ENCODE measurements at places on chromosomes 2 and 18.

- DNase-seq = no peak
These were observed 64.7 kb downstream of the GYPC start for GRCh38 chr2:126720638-126721037.

DNA sequence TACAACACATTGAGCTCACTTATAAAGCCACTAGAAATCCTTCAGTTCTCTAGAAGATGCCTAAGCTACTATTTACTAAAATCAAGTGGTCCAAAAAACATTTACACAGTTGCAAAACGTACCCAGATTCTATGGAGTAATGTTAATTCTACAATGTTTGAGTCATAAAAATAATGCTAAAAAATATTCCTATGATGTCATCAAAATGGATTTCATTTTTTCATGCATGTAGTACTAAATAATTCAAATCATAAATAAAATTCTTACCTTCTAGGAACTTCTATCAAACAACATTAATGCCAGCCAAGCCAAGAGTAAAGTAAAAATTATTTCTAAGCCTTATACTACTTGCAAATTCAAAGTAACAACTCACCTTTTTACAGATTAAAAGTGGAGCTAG lies 168.9 kb upstream of the EPC2 start:
- no peak for DNase-seq

GRCh38 chr2:165010556-165010955 lies 55.2 kb upstream of the SLC38A11 start:
- no peak for DNase-seq

- no peak for DNase-seq
These were observed 182.3 kb upstream of the ST6GAL2 start for GRCh38 chr2:107068069-107068916.

- DNase-seq = no peak
These were observed 5.2 kb upstream of the TRAF3IP1 start for GRCh38 chr2:238315031-238315595.

- DNase-seq = no peak
These were observed 47.0 kb upstream of the SEMA4C start for GRCh38 chr2:96916646-96917543.

DNA sequence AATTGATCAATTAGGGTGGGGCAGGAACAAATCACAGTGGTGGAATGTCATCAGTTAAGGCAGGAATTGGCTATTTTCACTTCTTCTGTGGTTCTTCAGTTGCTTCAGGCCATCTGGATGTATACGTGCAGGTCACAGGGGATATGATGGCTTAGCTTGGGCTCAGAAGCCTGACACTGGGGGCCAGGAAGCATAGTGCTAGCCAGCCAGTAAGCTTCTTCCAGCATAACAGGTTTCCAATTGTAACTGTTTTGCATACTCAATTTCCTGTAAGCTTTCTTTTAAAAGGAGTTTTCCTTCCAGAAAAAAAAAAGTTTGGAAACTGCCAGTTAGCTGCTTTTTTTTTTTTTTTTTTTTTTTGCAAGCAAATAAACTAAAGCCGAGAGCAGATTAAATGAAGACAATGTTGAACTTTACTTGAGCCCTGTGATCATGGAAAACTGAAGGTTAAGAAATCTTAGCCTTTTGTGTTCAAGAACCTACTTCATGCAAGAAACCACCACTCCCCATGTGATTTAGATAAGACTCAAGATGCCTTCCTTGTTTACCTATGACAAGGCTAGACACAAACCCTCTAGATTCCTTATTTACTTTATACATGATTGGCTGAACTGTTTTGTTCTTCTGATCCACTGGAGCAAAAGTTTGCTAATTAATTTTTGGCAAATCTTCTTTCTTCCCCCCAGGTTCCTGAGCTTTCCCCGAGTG lies 126.9 kb upstream of the LINC00305 start:
- DNase-seq = no peak

GRCh38 chr2:140855471-140855870 lies 1275.3 kb downstream of the LRP1B start:
- no peak for DNase-seq

DNA sequence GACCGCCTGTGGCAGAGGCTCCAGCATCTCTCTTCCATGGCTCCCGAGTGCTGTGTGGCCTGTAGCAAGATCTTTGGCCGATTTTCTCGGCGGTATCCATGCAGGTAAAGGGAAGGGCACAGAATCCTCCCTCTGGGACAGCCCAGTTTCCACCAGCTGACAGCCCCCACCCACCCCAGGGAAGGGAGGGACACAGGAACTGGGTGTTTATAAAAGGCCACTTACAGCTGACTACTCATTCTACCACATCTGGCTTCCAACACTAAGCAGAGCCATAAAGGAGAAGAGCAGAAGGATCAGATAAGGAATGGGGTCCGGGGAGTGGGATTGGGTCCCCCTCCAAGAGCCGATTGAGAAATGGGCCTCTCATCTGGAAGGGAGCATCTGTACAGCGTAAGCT lies 20.2 kb downstream of the RUFY4 start:
- no peak for DNase-seq

- DNase-seq = no peak
These were observed 280.9 kb upstream of the TCF4 start for GRCh38 chr18:55868909-55869308.

DNA sequence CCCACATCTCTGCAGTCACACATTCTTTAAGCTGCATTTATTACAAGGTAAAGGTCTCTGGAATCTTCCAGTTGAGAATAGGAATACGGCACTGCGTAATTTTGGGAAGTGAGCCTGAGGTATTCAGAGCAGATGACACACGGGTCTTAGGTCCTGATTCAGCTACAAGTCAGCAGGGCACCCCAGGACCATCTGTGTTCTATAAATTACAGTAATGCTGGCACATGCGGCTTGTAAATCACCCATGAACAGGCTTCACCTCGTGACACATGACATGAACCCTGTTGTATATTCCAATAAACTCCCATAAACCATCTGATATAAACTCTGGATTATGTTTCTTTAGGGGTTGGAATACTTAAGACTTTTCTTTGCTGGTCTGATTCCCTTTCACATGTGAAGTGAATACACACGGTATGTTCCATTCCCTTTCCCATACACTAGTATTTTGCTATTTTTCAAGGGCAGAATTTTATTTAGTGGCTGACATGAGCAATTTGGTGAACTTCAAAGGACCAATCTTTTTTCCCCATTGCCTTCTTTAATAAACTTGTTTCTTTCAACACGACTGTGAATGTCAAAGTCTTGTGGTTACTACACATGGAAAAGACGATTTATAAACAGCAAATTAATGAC lies 298.6 kb downstream of the MEIS1 start:
- DNase-seq = no peak

GRCh38 chr18:49015886-49016647 lies 65.3 kb upstream of the SMAD7 start:
- no peak for DNase-seq

Data from HS-27A (cell line).